Astrocyte (in vitro differentiated cells and primary cell): ENCODE measurements at places on chromosomes 2 and 18.
A peak's percentile ranks its signal among the peaks of the same experiment; 100 is the strongest.

DNA sequence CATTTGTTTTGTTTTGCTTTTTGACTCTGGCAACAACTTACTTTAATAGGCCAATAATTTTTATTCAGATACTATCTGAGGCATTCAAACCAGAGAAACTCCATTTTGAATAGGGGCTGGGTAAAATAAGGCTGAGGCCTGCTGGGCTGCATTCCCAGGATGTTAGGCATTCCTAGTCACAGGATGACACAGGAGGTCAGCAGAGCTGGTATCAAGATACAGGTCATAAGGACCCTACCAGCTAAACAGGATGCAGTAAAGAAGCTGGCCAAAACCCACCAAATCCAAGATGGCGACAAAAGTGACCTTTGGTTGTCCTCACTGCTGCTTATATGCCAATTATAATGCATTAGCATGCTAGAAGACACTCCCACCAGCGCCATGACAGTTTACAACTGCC is 102.2 kb upstream of the XPO1 start:
- DNase-seq = no peak

DNA sequence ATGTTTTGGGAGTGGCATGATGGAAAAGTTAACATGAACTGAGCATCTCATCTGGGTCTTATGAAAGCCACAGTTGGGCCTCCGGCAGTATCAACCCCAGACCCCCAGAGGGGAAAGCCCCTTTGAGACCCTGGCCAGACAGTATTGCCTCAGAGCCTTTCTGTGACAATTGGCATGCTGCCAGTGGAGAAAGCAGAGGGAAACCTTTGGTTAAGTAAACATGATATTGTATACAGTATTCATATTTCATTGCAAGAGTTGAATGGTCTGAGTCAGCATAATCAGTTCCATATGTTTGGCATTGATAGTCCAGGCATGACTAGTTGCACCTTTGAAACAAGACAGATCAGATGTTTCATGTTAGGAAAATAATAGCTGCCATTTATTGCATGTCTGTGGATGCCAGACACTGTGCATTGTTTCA is 20.0 kb downstream of the MERTK start:
- DNase-seq = peak; percentile 80

DNA sequence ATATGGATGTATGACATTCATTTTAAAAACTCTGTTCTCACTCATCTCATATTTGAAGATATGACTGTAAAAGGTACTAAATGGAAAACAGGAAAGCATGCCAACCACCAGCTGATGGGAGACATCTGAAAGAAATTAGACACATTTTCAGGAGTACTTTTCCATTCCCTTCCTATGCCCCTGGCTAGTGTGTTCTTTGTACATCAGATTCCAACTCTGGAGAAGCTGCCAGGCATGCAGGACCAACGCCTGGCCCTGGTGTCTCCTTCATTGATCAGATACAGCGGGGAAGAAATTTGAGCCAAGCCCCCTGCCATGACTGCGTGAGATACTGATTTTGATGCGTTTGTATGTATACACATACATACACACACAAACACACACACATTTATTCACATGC is 599.0 kb upstream of the SYT4 start:
- no peak for DNase-seq

DNA sequence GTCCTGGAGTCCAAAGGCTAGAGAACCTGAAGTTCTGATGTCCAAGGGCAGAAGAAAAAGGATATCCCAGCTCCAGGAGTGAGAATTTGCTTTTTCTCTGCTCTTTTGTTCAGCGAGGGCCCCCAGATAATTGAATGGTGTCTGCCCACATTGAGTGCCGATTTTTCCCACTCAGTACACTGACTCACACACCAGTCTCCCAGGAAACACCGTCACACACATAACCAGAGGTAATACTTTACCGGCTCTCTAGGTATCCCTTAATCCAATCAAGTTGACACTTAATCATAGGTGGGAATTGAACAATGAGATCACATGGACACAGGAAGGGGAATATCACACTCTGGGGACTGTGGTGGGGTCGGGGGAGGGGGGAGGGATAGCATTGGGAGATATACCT is 161.5 kb downstream of the WDR7 start:
- DNase-seq = no peak
